ENCODE measurements at places on chromosomes 4 and X.

- no peak for DNase-seq
These were observed 198.9 kb downstream of the MID1IP1 start for GRCh38 chrX:38999967-39000745.

GRCh38 chrX:50812995-50813842 is 775 bp downstream of the SHROOM4 start:
- peak; percentile 70 for DNase-seq

DNA sequence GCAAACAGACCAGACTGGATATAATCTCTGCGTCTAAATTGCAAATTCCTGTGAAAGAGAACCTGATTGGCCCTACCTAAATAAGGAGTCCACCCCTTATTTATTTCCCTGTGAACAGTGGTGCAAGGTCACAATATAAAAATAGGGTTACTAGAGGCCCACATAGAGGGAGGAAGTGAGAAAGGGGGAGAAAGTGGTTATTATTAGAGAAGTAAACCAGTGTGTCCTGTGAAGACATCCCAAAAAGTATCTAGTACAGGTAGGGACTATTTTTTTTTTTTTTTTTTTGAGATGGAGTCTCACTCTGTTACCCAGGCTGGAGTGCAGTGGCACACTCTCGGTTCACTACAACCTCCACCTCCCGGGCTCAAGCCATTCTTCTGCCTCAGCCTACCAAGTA is 15.0 kb upstream of the FRYL start:
- no peak for DNase-seq

GRCh38 chr4:184762100-184762499 is 28.2 kb upstream of the CENPU start:
- no peak for DNase-seq

GRCh38 chrX:17185431-17185830 is 189.6 kb upstream of the NHS start:
- peak; percentile 27 for DNase-seq

DNA sequence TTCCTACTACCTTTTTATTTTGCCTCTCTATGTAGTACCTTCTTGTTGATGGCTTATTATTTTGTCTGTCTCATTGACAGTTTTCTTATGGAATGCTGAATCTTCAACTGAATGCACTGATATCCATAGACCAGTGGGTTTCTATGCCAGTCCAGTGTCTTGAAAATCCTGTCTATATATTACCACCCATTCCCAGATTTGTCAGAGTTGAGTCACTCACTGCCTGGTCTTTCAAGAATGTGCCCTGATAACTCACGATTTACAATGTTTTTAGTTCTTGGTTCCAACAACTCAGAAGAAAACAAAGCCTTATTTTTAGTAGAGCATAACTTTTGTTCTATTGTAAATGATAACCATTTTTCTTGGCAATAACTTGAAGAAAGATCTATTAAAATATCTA is 606.0 kb upstream of the PITX2 start:
- DNase-seq, result peak; percentile 60

DNA sequence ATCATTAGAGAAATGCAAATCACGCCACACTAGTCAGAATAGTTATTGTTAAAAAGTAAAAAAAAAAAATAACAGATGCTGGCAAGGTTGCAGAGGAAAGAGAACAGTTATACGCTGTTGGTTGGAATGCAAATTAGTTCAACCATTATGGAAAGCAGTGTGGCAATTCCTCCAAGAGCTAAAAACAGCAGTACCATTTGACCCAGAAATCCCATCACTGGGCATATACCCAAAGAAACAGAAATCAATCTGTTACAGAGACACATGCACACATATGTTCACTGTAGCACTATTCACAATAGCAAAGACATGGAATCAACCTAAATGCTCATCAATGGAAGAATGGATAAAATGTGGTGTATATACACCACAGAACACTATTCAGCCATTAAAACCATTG is 388.7 kb upstream of the FMR1 start:
- DNase-seq, result no peak

DNA sequence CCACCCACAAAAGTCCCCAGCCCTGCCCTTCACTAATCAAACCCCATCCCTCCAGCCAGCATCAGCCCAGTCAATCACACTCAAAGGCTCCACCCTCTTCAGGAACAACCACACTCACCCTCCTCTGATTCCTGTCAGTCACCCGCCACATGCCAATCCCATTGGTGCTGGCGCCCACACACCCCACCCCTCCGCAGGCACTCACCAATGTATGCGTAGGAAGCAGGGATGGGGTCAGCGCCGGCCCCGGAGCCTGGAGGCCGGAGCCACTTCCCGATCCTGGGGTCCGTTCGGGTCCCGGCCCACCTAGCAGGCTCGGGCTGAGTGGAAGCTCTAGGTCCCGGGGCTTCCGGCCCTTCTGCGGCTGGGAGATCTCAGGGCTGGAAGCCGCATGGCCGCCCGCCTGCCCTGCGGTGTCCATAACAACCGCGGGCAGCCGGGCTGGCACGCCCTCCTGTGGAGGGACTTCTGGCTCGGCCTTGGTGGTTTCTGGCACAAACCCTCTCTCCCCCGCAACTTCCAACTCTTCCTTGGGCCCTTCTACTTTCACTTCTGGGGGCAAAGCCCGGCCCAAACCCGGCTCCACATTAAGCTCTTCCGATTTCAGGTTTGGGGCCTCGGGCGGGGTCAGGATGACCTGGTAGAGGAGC is 7.9 kb upstream of the CFP start:
- peak; percentile 48 for DNase-seq

DNA sequence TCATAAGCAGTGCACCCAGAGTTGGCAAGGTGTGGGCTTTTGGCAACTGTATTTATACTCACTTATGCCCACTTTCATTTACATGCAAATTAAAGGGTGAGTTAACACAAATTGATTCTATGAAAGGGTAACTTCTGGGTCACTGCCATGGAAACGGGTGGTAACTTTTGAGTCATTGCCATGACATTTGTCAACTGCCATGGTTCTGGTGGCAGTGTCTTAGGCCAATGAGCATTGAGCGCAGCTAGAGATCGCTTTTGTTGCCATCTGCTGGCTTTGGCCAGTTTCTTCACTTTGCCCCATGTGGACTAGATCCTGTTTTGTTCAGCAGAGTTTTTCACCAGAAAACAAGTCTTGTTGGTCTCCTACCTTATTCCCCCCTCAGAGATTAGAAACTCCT is 170.8 kb upstream of the NUDT6 start:
- DNase-seq, result peak; percentile 20

DNA sequence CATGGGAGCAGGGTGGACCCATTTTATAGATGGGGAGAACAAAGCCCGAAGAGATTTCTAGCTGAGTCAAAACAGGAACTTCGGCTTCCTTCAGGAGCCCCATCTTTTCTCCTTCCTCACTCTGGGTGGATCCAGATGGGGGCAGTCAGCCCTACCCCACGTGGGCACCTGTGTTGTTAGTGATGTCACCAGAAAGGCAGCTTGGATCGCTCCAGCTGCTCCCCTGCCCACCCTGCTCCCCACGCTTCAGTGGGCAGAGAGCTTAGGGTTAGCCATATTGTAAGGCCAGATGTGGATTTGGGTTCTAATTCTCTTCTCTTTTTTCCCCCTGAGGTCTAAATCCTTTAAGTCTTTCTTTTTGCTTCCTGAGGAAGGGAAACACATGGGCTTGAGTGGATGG is 132.3 kb upstream of the PJA1 start:
- DNase-seq, result no peak

- no peak for DNase-seq
These were observed 10.0 kb downstream of the FBXW7 start for GRCh38 chr4:152525878-152526277.

DNA sequence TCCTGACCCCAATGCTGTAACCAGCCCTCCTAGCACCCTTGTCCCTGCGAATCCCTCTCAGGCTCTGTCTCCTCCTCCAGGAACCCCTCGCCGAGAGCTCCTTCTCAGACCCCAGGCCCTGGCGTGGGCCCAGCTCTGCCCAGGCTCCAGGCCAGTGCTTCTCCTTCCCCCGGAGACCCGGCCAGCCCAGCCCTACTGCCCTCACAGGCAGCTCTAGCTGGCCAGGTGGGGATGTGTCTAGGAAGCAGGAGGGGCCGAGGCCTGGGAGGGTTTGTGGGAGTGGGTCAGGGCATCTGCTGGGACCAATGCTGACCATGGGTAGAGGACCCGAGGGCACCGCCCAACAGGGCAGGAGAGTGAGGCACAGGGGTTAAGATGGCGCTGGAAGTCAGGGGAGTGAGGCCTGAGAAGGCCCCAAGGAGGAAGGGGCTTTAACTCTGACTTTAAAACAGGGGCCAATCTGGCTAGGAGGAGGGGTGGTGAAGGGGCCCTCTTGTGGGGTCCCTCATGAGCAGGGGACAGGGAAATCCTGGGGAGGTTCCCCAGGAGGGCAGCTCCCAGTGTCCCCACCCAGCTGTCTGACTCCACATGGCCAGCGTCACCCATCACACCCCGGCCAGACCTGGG is 64.7 kb upstream of the NKX1-1 start:
- DNase-seq, result no peak

GRCh38 chr4:163544407-163545038 is 50.0 kb downstream of the TMA16 start:
- peak; percentile 74 for DNase-seq

DNA sequence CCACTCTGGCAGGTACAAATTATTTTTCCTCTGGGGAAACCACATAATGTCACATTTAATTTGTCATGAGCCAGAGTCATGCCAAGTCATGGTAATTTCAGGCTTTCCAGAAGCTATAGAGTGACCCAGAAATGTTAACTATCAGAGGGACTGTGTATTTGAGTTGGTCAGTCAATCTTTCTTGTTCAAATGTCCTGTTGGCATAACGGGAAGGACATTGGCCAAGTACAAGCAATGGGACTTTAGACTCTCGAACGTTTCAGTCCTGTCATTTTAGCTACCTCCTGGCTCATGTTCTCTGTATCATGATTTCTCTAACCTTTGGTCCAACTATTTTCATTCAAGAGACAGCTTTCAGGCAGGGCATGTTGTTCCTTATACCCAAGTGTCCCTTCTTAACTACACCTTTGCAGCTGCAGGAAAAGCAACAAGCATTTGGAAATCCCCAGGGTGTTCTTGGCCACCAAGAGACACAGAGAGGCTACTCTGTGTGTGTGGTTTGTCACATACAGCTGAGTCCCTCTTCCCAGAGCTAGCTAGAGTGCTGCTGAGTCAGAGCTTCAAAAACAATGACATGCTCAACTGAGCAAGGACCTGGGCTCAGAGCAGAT is 142.6 kb downstream of the EGF start:
- peak; percentile 62 for DNase-seq

DNA sequence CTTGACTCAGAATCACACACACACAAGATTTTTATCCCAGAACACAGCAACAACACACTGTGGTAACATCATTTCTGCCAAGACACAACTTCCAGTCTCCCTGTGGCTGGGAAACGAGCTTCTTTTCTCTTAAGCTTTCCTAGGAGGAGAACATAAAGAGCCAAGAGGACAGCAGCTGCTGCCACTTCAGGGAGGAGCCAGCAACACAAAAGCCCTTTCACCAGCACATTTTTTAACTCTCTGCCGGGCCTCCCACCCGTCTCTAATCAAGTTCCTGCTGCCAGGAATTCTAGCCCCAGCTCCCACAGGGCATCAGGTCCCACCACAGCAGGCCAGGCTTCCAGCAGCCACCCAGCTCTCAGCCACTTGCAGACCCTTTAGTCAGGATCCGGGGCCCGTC is 22.4 kb downstream of the FAT1 start:
- DNase-seq, result peak; percentile 86

DNA sequence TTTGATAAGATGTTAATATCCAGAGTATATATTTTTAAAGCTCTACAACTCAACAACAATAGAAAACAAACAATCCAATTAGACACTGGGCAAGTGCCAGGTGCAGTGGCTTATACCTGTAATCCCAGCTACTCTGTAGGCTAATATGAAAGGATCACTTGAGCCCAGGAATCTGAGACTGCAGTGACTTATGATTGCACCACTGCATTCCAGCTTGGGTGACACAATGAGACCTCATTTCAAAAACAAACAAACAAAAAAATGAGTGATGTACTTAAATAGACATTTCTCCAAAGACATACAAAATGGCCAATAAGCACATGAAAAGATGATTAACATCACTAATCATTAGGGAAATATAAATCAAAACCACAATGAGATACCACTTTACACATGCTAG is 356.8 kb upstream of the PCDH10 start:
- DNase-seq, result no peak

GRCh38 chr4:46392421-46392820 is 2.5 kb upstream of the GABRA2 start:
- peak; percentile 1 for DNase-seq

- peak; percentile 22 for DNase-seq
These were observed 455 bp upstream of the ABCB7 start for GRCh38 chrX:75156531-75156945.

DNA sequence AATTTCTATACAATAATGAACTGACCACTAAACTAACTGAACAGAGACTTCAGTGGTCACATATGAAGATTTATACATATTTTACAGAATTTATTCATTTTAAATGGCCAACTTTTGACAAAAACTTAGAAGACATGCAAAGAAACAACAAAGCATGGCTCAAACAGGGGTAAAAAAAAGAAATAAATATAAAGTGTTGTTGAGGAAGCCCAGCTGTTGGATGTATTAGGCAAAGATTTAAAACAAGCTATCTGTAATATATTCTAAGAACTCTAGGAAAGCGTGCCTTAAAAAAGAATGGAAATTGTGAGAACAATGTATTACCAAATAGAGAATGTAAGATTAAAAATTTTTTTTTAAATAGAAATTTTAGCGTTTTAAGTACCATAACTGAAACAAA is 210.9 kb upstream of the HTR2C start:
- no peak for DNase-seq

GRCh38 chr4:11218692-11219091 is 210.0 kb downstream of the HS3ST1 start:
- no peak for DNase-seq

Data from astrocyte of the hippocampus (primary cell).